A549 treated with dexamethasone at 1 μM for 4 hours (cell line): ENCODE measurements at places on chromosomes 12 and 14. TPM values are rescaled to one million over a fixed set of nuclear protein-coding genes. Genes with fewer than 3 reads are reported as not detected.

SLC15A4 gene
- total RNA-seq: 17.5 to 26.6 TPM (median 24.0 TPM) in 5 replicates

OR6C4 gene
- not detected in 5 replicates for total RNA-seq

RNASE7 gene
- total RNA-seq: not detected in 5 replicates

WNT1 gene
- total RNA-seq: 0.07 to 0.28 TPM (median 0.18 TPM) in 5 replicates

MYL6B gene
- 68.1 to 83.2 TPM (median 73.8 TPM) in 5 replicates for total RNA-seq

KRT80 gene
- total RNA-seq: 26.5 to 44.3 TPM (median 38.1 TPM) in 5 replicates

MGST1 gene
- total RNA-seq: 714 to 803 TPM (median 770 TPM) in 5 replicates

PRR4 gene
- 1.1 to 3.9 TPM (median 3.0 TPM) in 5 replicates for total RNA-seq

ZNF140 gene
- total RNA-seq: 7.6 to 9.6 TPM (median 9.1 TPM) in 5 replicates

RNASE4 gene
- total RNA-seq: 5.4 to 9.5 TPM (median 8.4 TPM) in 5 replicates

ASCL1 gene
- total RNA-seq: not detected in 5 replicates

ACVRL1 gene
- total RNA-seq: 0.07 to 0.18 TPM (median 0.11 TPM) in 5 replicates
